ENCODE measurements at places on chromosomes 16 and 17.

GRCh38 chr17:82315703-82316358 is 1.6 kb downstream of the CD7 start:
- DNase-seq = no peak

- DNase-seq = peak; percentile 10
These were observed 444.3 kb upstream of the HSBP1 start for GRCh38 chr16:83363521-83363920.

GRCh38 chr17:80364091-80364691 is 50.8 kb upstream of the ENDOV start:
- DNase-seq = peak; percentile 12

DNA sequence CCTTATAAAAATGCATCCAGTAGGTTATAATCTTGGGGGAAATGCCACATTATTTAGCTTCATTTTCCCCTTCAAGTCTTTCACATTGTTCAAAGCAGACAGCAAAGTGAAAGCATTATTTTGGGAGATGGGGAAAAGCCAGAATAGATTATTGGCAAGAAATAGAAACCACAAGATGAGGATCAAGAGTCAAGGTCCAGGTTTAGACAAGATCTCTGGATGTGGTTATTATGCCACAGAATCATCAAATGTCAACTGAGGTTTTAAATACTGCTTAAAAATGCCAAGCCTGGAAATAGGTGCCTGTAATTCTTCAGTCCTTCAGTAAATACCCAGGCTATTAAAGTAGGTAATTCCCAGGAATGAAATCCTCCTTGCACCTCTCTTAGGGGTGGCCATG is 65.1 kb upstream of the ALOX12 start:
- DNase-seq = peak; percentile 21

- no peak for DNase-seq
These were observed 21.1 kb upstream of the DOC2B start for GRCh38 chr17:202501-202951.

DNA sequence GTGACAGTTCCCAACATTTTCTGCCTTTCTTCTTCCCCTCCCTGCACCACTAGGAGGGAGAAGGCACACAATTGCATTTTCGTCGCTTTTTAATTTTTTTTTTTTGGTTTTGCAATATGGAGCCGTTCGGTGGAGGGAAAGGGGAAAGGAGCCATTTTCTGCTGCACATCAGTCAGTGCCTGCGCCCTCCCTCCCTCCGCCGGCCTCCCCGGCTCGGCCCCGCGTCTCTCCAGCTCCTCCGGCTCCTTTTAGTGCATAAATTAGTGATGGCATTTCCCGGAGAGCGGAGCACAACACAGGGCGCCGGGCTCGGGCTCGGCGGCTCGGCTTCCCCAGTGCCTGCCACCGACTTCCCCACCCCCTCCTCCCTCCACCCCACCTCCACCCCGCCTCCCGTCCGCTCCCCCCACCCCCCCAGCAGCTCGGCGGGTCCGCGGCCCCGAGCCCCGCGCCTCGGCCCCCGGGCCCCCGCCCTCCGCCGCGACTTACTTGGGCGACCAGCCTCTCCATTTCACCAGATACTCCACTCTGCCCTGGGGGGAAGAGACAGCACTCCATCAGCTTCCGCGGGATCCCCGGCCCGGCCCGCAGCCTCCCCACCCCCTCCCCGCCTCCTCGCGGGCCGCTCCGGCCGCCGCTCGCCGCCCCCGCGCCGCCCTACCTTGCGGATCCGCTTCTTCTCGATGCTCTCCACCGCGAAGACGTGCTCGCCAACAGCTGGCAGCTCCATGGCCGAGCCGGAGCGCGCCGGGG is 542 bp downstream of the CBX4 start:
- DNase-seq = peak; percentile 51

DNA sequence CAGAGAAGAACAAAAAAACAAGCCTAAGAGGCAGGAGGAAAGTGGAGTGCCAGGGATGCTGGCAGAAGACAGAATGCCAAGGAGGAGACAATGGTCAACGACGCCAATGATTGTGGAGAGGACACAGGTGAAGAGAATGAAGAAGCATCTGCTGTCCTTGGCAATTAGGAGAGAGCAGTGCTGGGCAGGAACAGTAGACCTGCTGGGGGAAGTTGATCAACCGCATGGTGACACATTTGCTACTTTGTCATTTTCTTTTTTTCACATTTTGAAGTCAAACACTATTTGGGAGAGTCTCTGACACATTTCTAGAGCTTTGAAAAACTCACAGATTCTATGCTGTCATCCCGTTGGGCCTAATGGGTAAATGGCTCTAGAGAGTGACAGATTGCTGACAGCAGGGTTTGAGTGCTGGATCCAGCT is 1.1 kb upstream of the PIK3R6 start:
- no peak for DNase-seq

DNA sequence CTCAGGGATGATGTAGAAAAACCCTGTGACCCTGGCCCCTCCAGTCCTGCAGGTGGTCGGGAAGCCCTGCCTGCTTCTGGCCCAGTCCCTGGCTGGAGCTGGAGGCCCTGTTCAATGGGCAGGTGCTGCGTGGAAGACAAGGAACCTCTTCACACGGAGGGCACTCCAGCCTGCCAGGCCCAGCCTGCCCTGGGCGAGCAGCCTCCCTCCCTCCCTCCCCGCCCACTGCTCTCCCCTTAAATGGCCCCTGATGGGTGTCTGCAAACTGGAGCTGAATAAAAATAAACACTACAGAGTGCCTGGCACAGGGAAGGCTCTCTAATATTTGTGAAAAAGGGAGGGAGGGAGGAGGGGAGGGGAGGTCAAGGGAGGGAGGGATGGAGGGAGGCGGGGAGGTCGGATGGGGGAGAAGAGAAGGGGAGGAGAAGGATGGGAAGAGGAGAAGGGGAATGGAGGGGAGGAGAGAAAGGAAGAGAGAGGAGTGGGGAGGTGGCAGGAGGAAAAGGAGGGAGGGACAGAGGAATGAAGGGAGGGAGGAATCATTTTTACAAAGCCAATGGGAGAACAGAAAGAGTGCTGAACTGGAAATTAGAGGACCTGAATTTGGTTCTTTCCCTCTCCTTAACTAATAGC is 222.8 kb upstream of the TNRC6C start:
- no peak for DNase-seq

- no peak for DNase-seq
These were observed 15.4 kb downstream of the PHF12 start for GRCh38 chr17:28935744-28936460.
